ENCODE measurements at places on chromosomes 16 and 17.

DNA sequence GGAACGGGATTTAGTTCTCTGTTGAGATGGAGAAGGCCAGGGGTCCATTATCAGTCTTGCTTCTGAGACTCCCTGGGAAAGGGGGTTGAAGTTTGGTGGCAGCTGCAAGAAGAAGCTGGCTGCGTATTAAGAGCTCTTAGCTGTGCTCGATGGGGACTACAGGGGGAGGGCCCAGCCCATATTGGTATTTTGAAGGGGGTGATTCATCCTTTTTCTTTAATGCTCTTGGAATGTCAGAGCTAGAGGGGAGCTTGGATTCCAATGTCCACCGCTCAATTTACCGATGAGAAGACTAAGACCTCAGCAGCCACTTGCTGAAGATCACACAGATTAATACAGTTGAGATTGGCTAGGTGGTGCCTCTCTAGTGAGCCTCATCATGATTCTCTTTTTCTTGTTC, 5.0 kb downstream of the NOG start:
- no peak for DNase-seq

- DNase-seq: no peak
Measured at GRCh38 chr16:1327619-1327947, 5.9 kb upstream of the BAIAP3 start.

DNA sequence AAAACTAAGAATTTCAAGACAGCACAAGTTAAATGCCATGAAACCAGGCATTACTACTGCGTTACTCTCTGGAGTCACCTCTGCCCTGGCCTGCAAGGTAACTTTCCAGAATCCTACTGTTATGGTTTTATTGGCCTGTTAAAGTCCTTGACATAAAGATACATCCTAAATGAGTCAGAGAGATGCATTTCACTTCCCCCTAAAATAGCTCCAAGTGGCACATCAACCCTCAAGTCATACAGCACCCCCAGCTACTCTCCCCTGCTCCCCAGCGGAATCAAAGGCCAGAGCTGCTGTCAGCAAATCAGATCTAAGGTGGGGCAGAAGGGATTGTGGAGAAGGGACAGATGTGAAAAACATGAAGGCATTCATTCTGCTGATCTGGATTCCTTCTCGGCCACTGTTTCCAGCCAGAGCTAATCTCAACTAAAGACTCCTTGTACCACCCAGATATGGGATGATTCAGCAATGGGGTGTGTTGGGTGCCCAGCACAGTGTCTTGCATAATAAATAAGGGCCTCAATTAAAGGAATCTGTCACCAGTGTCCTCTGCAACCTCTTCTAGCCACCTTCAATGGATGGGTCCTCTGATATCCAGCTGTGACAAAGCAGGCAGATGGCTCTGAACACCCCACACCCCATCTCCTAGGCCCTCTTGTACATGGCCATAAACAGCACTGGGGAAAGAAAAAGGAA, 8.5 kb upstream of the CCL1 start:
- no peak for DNase-seq

GRCh38 chr17:59465949-59466307, 99.5 kb upstream of the DHX40 start:
- DNase-seq: no peak

DNA sequence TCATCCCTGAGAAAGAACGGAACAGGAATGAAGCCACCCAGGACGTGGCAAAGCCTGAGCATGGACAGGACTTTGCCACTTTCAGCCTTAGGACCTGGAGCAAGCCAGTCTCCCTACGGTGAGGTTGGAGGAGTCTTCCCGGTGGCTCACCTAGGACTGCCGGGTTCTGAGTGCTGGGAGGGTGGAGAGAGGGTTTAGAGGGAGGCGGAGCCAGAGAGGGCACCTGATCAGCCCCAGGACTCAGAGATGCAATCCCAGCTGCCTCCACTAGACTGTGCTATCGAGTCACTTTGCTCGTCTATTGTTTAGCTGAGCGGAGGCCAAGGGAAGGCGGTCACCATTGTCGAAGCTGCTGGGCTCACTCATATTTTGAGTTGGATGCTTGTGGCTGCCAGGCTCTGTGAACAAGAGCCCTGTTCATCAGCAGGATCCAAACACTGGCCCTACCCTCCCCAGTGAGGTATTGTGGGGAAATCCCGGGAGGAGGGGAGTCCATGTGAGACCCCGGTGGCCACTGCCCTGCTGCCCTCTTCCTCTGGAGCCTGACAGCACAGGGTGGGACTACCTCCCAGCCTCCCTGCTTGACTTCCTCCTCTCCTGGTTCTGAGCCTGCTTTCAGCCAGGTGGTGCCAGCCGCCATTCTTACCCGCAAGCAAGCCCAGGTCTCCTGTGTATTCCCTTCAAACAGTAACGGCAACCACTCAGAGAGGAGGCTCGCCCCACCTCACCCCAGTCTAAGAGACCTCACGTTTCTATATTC, 7.0 kb downstream of the KRT14 start:
- DNase-seq: peak; percentile 59

Measured in Panc1 (cell line).